ENCODE measurements at places on chromosomes 3 and 15.

GRCh38 chr3:82342521-82342920 lies 581.1 kb upstream of the GBE1 start:
- no peak for DNase-seq

DNA sequence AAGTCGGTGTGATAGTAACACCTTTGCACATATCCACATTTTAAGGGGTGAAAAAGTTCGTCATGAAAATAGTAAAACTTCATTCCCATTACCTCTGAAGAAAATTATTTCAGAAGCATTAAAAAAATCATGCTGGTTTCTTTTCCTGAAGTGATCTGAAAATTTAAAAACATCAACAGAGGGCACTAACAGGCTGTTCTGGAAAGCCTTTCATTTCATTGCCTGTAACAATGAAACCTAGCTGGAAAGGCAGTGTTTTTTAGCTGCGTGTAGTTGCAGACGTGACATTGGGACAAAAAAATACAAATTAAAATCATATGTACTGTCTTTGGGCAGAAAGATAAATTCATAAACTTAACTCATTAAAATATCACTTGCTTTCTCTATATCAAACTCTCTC lies 993.8 kb downstream of the GBE1 start:
- DNase-seq, result no peak

DNA sequence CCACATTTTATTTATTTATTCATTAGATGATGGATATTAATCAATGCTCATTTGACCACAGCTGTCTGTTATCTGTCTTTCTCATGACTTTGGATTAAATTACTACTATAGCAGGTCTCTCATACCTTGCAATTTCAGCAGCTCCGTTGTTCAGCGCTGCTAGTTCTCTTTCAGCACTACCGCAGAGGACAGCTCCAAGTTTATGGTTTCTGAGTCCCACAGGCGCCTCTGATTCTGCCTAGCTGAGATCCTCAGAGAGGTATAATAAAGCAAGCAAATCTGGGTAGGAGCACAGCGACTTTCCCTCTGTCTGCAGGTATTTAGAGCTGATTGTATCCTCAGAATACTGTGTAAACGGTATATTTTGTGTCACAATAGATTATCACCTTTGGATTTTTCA lies 204.9 kb downstream of the CNTN4 start:
- DNase-seq, result no peak

GRCh38 chr3:137099364-137100219 lies 141.8 kb downstream of the IL20RB start:
- DNase-seq, result no peak

GRCh38 chr3:47121409-47121808 lies 42.5 kb downstream of the SETD2 start:
- DNase-seq, result no peak

GRCh38 chr15:94387849-94388441 lies 156.6 kb downstream of the MCTP2 start:
- DNase-seq, result no peak

DNA sequence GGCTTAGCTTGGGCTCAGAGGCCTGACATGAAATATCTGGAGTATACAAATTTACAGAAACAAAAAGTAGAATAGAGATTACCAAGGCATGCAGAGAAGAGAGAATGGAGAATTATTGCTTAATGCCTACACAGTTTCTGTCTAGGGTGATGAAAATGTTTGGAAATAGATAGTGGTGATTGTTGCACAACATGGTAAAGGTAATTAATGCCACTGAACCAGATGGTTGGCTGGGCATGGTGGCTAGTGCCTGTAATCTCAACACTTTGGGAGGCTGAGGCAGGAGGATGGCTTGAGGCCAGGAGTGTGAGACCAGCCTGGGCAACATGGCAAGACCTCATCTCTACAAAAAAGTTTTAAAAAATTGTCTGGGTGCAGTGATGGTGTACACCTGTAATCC lies 46.6 kb upstream of the OSBPL11 start:
- DNase-seq, result no peak

GRCh38 chr3:113148284-113148683 lies 63.1 kb upstream of the BOC start:
- no peak for DNase-seq

DNA sequence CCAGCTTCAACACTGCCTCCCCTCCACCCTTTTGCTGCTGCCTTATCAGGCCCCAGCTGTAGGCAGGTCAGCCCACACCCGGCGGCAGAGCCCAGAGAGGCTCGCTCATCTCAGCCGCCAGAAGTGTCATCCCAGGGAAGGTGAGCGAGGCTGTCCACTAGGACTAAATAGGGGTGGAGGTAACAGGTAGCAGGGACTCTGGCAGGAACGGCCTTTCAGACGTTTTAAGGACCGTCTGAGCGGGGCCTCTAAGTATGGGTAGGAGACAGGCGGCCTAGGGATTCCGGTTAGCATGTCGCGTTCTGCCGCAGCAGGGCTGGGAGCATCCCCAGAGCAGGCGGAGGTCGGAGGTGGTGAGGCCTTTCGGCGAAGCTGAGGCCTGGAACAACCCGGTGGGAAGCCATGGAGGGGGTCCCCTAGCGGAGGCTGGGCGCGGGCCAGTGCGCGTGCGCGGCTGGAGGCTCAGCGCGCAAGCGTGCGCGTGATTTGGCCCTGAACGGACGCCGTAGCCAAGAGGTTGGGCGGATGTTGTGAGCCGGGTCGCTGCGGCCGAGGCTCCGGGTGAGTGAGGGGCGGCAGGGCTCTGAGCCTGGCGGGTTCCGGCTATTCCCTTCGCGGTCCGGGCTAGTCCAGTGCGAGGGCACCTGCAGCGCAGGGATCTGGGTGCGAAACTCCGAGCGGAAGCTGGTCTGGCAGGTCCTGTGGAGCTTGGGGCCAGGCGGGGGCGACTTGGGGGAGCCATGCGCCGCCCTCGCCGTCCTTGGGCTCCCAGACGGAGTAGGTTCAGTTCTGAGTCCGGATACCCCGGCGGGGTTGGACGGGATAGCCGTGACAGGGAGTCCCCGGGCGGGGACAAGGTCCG lies at the start of the genes MST1 and RNF123:
Gene MST1, minus strand, starts transcription at position 429 of the 862 bp plus-strand sequence. CDS start 783 bp downstream, outside the sequence.
Gene RNF123, plus strand, starts transcription at position 512 of the 862 bp plus-strand sequence. CDS start 1,609 bp downstream, outside the sequence.
- DNase-seq, result peak; percentile 91

DNA sequence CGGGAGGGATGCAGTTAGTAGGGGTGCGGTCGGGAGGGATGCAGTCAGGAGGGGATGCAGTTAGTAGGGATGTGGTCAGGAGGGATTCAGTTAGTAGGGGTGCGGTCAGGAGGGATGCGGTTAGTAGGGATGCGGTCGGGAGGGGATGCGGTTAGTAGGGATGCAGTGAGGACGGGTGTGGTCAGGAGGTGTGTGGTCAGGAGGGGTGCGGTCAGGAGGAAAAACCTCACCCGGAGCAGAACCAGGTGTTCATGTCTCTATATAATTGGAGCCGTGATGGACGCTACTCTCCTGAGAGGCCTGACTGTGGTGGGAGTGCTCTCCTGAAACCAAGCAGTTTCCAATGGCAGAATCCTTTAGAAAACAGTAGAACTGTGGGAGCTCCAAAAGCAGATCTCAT lies 95.8 kb downstream of the BDH1 start:
- DNase-seq, result no peak

DNA sequence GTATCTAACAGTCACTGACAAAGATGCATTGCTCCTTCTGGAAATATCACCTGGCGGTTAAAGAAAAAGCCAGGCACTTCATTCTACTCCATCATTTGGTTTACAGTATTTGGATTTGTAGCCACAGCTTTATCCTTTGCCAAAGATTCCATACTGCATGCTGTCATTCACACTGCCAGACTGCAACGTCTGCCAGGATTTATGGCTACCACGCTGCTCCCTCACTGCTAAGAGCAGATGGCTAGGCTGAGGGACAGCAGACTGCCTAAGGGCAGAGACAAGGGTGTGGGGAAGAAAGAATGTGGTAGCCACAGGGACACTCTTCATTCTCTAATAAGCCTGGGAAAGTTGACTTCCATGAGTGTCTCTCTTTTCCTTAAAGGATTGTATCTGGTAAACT lies 1047.0 kb downstream of the TUSC7 start:
- no peak for DNase-seq

DNA sequence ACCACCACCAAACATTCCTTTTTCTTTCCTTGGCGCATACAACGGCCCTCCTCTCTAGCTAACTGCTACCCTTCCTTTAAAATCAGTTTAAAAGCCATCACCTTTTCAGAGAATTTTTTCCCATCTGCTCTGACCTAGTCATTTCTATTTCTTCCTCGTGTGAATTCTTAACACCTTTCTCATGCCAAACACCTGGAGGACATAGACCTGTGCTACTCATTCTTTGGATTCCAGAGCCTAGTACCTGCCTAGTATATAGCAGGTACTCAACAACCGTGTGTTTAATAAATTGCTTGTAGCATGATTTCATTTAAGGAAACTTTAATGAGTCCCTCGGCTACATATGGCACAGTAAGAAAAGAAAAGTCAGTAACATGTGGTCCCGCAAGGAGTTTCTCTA lies 2.0 kb upstream of the TPM1 start:
- DNase-seq, result no peak

- peak; percentile 91 for DNase-seq
Observed at GRCh38 chr3:160399125-160400029, at the start of the genes IFT80 and SMC4. Gene IFT80 (minus strand): TSS chr3:160399225. CDS start chr3:160384600, 14,625 bp downstream. Gene SMC4 (plus strand): TSS chr3:160399650. CDS start chr3:160400827, 1,177 bp downstream.

- DNase-seq, result no peak
Observed at GRCh38 chr3:30260762-30261161, 345.6 kb upstream of the TGFBR2 start.

DNA sequence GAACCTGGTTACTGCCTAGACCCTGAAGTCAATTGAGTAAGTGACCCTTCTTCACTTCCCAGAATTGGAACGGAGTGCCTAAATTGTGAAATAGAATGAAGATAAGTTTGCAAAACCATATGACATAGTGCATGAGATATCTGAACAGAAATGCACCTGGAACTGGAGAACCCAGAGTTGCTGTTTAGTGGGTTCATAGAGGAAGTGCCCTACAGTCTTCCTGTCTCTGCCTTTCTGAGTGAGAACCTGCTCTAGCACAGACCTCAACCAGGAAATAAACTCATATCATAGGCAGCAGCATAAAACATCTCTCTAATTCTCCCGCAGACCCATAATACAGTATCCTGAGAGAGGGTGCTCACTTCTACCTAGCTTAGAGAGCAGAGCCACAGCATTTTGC lies 82.9 kb downstream of the EOMES start:
- no peak for DNase-seq

DNA sequence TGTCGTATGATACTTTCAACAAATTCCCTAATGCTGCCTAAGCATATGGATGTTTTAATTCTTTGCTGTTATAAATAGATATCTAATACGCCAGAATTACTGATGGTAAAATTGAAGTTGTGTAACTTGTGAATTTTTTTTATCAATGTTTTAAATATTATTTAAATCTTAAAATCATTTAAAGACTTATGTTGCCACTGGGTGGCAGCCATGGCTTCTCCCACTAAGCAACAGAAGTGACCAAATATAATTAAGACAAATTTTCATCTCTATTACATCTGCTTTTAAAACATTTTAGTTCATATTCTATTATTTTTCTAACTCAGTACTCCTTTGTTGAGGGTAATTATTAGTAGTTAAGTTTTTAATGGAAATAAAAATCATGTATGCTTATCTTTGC lies 8.1 kb upstream of the IL20RB start:
- no peak for DNase-seq

GRCh38 chr15:42650208-42651066 lies 75.0 kb downstream of the STARD9 start:
- peak; percentile 45 for DNase-seq

GRCh38 chr15:81268881-81269601 lies 54.9 kb downstream of the STARD5 start:
- no peak for DNase-seq

DNA sequence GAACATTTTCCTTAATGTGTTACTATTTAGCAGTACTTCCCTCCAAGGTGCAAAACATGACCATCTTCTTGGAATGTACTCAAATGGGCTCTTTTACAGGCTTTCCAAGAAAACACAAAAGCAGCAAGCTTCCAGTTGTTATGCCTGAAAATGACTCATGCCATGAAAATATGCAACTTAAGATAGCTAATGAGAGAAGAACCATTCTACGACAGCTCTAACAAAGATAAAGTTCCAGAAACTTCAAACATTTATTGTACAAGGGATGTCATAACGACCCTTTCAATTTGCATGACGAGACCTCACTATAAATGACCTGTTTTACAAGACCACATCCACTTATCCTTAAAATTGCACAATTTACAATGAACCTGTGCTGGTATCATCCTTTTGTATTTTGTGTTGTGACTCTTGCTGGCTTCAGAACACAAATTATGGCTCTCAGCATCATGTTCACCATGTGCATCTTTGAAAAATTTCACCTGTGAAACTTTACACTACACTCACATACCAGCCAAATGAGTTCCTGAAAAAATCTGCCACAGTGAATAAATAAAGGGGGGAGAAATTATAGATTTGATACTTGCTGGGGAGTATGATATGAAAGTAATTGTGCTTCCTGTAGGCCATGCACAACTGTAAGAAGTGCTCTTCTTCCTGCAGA lies 433.7 kb downstream of the MAGI1 start:
- no peak for DNase-seq

- no peak for DNase-seq
Observed at GRCh38 chr3:101762041-101762646, 16.9 kb upstream of the NXPE3 start.

- DNase-seq, result no peak
Observed at GRCh38 chr3:42122261-42123011, 31.3 kb downstream of the TRAK1 start.

GRCh38 chr3:4678320-4678719 lies 185.2 kb downstream of the ITPR1 start:
- DNase-seq, result no peak

DNA sequence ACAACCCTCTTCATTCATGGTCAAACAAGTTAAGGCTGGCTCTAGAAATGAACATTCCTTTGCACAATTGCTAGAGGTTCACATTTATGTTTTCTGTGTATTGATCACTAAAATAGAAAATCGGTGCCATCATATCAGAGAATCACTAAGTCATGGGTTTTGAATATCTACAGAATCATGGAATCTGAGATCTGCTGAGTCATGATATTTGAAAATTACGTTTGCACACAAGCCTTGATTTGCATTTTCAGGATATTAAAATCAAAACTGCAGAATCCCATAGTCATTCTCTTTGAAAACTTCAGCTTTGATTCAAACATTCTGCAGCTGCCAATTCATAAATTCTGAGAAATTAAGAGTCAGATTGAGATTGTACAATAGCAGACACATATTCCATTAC lies 26.1 kb upstream of the CHRNA7 start:
- no peak for DNase-seq

DNA sequence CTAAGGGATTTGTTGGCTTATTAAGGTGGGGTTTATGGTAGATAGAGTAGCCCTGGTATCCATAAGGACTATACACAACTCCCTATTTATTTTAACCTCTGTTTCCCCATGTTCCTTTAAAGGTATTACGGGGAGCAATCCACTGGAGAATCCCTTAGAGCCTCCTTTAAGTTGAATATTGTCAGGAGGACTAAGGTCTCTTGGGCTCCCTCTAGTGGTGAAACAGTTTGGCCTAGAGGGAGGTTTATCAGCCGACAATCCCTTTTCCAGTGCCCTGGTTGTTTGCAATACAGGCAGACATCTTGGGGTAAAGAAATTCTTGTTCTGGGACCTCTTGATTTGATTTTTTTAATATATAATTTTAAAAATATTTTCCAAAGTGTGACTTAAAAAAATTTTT lies 12.9 kb downstream of the OPA1 start:
- DNase-seq, result peak; percentile 44
